KBM-7 (cell line): ENCODE measurements at places on chromosomes 3 and 15.

- DNase-seq = no peak
Measured at GRCh38 chr3:43468133-43468532, 153.7 kb downstream of the ANO10 start.

DNA sequence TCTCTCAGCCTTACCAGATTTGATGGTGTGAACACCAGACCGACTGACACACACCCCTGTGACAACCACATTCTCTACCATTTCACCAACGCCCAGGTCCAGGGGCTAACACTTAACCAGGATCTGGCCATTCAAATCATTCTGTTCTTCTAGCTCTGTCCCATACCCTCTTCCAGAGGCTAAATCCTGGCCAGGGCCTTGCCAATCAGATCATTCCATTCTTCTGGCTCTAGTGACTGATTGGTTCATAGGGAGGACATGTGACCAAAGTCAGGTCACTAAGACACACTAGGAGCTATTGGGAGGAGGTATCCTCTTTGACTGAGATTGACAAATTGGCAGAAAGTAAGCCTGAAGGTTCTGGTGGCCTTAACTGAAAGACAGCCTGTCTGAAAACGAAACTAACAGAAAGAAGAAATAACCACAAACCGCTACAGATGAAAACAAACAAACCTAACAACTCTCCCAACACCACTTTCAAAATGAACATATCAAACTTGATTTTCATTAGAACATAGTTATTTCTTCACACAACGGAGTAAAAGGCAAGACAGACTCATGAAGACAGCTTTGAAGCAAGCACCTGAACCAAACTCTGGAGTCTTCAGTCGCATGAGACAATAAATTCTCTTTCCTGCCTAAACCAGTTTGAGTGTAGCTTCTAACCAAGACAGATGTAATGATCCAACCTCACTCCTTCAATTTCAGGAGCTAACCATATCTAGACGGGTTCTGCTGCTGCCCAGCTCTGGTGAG, 68.5 kb downstream of the TRANK1 start:
- no peak for DNase-seq

- DNase-seq = no peak
Measured at GRCh38 chr3:36784138-36784635, 19.8 kb upstream of the DCLK3 start.

- DNase-seq = no peak
Measured at GRCh38 chr3:194009892-194010533, 125.9 kb upstream of the HES1 start.

- no peak for DNase-seq
Measured at GRCh38 chr3:9201266-9201665, 48.2 kb downstream of the SRGAP3 start.
